ENCODE measurements at places on chromosomes 5 and 9. TPM values are rescaled to one million over a fixed set of nuclear protein-coding genes. Genes with fewer than 3 reads are reported as not detected.

GRCh38 chr5:52443187-52443586 is 344.5 kb upstream of the ITGA1 start:
- DNase-seq: no peak

GRCh38 chr5:132270335-132270665 is 12.8 kb downstream of the PDLIM4 start:
- no peak for DNase-seq

DNA sequence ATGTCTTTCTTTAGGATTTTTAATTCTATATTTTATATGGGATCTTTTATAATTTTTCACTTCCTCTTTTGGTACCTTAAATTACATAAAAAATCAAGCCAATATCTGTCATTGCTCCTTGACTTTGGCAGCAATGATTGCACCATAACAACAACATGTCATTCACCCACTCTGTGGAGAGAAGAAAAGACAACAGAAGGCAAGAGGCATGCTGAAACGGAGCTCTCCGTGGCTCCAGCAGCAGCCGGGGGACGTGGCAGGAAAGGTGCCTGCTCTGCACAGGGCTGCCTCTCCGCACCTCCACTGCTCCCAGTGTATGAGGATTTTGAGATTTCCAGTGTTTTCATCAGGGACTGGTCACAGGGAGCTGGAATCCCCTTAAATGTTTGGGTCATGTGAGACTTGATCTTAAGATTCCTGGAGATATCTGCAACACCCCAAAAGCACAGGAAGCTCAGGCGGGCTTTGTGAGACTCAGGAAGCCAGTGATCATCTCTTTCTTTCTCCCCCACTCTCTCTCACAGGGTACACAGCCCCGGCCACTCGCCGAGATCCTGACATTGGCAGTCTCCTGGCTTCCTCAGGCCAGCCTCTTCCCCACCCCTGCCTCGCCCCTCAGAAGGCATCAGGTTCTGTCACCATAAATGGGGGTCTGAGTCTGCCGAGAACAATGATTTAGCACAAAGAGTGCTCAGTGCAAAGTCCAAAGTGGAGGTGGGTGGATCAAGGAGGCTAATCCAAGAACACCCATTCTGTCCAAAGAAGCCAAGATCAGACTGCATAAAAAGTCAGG is 74.6 kb downstream of the ACTL7B start:
- DNase-seq: no peak

DNA sequence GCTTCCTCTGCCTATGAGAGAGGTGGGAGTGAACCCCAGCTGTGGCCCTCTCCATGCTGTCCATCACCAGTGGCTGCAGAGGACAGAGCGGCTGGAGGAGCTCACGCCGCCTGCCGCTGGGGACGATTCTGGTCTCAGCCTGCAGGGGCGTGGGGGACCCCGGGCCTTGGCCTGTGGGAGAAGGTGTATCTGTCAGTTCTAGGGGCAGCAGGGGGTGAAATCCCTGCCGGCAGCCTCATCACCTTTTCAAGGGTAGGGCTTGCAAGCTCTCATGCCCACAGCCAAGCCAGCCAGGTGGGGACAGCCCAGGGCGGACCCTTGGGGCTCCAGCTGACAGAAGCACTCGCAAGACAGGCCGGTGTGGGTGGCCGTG is 80.2 kb downstream of the TSPAN17 start:
- no peak for DNase-seq

DNA sequence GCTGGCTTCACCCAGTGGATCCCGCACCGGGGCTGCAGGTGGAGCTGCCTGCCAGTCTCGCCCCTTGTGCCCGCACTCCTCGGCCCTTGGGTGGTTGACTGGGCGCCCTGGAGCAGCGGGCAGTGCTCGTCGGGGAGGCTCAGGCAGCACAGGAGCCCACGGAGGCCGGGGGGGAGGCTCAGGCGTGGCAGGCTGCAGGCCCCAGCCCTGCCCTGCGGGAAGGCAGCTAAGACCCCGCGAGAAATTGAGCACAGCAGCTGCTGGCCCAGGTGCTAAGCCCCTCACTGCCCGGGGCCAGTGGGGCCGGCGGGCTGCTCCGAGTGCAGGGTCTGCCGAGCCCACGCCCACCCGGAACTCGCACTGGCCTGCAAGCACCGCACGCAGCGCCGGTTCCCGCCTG is 3.7 kb upstream of the ADAMTS6 start:
- DNase-seq: no peak

GRCh38 chr9:34206561-34206960 is 27.7 kb downstream of the UBAP1 start:
- no peak for DNase-seq

GRCh38 chr5:148910216-148910615 is 83.8 kb downstream of the ADRB2 start:
- no peak for DNase-seq

DNA sequence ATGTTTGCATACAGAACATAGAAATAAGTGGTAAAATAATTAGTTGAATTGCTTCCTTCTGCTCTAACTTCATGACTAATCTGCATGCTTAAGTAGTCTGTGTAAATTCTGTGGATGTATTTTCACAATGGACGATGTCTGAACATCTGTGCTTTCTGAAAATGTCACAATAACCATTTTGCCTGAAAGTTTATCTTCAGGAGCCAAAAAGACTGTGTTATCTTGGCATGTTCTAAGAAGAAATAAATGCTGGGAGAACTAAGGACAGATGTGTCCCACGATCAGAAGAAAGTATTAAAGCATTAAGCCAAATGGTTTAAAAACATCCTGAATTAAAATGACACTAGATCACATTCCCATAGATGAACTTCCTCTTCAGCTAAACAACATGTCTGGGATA is 397.6 kb downstream of the SPOCK1 start:
- DNase-seq: no peak

The NRG2 gene
- 3.5 TPM for total RNA-seq

- no peak for DNase-seq
These were observed 17.0 kb upstream of the CDK20 start for GRCh38 chr9:87991151-87991870.

- DNase-seq: no peak
These were observed 36.3 kb upstream of the UBTD2 start for GRCh38 chr5:172319708-172320441.

GRCh38 chr9:38066914-38067858 is 1.8 kb downstream of the SHB start:
- peak; percentile 14 for DNase-seq

DNA sequence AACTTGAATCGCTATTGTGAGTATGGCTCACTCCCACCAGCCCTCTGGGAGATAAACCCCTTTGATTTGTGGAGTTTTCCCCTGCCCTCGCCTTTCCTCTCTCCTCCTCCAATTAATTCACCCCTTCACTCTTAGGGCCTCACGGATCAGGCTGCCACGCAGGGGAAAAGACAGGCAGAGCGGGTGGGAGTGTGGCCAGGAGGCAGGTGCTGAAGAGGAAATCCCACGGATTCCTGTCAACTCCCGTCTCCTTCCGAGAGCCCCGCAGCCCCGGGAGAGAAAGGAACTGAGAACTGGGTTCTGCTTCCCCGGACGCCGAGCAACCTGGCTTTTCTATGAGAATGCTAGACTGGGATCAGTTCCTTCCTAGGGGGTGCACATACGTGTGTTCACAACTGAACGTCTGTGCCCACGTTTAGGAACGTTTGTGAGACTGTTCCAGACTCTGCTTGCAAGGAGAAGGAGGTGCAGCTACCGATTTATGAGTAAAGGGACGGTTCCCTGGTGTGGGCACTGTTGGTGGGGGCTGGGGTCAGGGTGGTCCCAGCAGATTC is 314.5 kb upstream of the TLE4 start:
- peak; percentile 18 for DNase-seq

GRCh38 chr9:36140086-36141084 is 3.9 kb downstream of the GLIPR2 start:
- no peak for DNase-seq

The FOXD4L5 gene
- not detected for total RNA-seq

GRCh38 chr5:59579101-59579823 is 314.3 kb downstream of the PDE4D start:
- no peak for DNase-seq

DNA sequence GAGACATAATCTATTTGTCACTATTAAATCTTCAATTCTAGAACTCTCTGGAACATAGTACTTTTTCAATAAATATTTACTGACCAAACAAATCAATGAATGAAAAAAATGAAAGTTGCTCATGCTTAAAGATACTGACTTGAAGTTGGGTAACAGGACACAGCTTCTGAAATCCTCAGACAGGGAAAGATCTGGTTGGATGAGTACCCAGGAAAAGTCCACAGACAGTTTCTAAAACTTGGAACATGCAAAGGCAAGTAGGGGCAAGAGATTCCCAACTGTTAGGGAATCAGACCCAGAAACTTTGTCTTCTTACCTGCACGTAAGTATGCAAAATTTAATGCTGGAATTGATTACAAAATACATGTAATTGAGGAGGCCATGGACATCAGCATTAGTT is 366.2 kb downstream of the ACTL7B start:
- no peak for DNase-seq

- no peak for DNase-seq
These were observed 46.8 kb downstream of the ZNF366 start for GRCh38 chr5:72460413-72460812.

The PIP5K1B gene
- not detected for total RNA-seq

- DNase-seq: peak; percentile 26
These were observed 52.7 kb upstream of the TJP2 start for GRCh38 chr9:69121155-69122081.

DNA sequence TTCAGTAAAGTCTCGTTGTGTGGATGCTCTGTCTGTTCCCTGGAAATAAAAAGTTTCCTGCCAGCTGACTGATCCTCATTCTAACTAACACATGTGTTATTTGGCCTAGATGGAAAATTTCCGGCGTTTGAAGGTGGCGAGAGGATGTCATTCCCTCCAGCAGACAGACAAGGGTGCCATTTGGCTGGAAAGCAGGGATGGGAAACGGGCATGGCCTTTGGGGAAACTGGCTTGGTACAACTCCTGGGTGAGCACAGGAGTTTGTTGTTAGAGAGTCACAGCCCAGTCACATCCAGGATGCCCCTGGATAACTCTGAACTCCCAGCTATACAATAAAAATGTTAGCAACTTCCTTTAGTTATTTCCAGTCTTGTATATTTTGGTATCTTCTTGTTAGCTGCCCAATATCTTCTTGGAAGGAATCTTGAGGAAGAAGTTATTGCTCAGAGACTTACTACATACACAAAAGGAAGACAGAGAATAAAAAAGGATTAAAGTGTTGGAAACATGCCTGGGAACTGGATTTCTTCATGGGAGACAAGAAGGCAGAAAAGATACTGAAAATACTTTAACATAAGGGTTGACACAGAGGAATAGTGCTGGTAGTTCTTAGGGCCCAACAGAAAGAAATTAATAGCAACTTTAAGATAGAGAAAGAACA is 41.9 kb downstream of the TEK start:
- DNase-seq: no peak

GRCh38 chr5:139808481-139809330 is 13.1 kb downstream of the PSD2 start:
- DNase-seq: peak; percentile 21

The MSANTD3 gene
- 265 TPM for total RNA-seq

- DNase-seq: no peak
These were observed 2.6 kb downstream of the AP3S1 start for GRCh38 chr5:115844321-115844817.

- peak; percentile 5 for DNase-seq
These were observed 49.1 kb downstream of the HOMER1 start for GRCh38 chr5:79464695-79465332.

The ZNF483 gene
- total RNA-seq: 0.77 TPM

- no peak for DNase-seq
These were observed 98.9 kb downstream of the MRPS27 start for GRCh38 chr5:72221099-72221498.

- no peak for DNase-seq
These were observed 16.2 kb upstream of the TPM2 start for GRCh38 chr9:35705836-35706430.

GRCh38 chr9:19699756-19700155 is 89.1 kb downstream of the SLC24A2 start:
- DNase-seq: no peak

- no peak for DNase-seq
These were observed 34.2 kb downstream of the ADRB2 start for GRCh38 chr5:148860599-148860998.

The FOXD1 gene
- 24.6 TPM for total RNA-seq

DNA sequence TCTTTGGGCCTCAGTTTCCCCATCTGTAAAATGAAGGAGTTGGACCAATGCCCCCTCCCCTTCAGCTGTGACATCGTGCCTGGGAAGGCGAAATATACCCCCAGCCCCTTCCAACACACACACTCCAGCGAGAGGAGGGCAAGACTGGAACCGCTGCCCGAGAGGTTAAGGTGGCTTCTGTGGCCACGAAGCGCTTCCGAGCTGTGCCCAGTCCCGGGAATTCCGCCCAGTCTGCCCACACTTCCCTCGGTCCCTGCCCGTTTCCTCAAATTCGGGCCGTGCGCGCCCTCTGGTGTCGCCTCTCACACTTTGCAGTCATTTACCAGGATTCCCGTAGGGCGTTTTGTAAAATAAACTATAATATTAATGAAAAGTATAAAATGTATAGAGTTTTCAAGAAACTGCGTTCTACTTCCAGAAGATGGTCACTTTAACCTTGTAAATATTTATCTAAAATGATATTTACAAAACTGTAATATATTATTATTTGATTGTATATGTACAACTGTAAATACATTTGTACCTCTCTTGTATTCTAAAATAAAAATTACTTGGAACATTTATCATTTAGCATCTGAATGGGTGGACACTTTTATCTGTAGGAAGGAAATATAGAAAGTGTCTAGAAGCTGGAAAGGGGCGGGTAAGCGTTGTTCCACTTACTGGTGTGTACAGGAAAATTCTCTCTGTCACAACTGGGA is 11.0 kb upstream of the EXOSC2 start:
- peak; percentile 60 for DNase-seq

The TRPM3 gene
- 0.09 TPM for total RNA-seq

The CKMT2 gene
- 4.7 TPM for total RNA-seq

Measured in A172 (cell line).